ENCODE measurements at places on chromosomes 1 and 21. TPM values are rescaled to one million over a fixed set of nuclear protein-coding genes. Genes with fewer than 3 reads are reported as not detected.

GRCh38 chr1:156692925-156693847 is 12.2 kb downstream of the CRABP2 start:
- DNase-seq, result peak; percentile 68

GRCh38 chr1:167209044-167209443 is 11.6 kb upstream of the POU2F1 start:
- no peak for DNase-seq

GRCh38 chr1:36384542-36385409 is 948 bp downstream of the STK40 start:
- DNase-seq, result peak; percentile 56

DNA sequence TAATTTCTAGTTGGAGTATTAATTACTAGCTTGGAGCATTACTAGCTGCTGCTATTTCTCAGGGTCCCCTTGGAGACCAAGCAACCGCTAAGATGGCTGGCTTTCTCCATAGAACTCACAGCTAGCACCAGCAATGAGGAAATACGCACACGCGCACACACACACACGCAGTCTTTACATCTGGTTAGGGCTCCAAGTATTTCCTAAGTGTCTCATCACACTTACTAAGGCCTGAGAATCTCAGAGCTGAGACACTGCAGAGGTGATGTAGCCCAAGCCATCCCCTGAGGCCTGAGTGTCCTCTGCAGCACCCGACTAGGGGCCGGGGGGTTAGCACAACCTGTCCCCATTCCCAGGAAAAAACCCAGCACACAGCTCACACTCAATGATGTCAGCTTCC is 42.5 kb downstream of the ITPKB start:
- DNase-seq, result no peak

GRCh38 chr1:221915764-221916163 is 173.9 kb upstream of the DUSP10 start:
- no peak for DNase-seq

DNA sequence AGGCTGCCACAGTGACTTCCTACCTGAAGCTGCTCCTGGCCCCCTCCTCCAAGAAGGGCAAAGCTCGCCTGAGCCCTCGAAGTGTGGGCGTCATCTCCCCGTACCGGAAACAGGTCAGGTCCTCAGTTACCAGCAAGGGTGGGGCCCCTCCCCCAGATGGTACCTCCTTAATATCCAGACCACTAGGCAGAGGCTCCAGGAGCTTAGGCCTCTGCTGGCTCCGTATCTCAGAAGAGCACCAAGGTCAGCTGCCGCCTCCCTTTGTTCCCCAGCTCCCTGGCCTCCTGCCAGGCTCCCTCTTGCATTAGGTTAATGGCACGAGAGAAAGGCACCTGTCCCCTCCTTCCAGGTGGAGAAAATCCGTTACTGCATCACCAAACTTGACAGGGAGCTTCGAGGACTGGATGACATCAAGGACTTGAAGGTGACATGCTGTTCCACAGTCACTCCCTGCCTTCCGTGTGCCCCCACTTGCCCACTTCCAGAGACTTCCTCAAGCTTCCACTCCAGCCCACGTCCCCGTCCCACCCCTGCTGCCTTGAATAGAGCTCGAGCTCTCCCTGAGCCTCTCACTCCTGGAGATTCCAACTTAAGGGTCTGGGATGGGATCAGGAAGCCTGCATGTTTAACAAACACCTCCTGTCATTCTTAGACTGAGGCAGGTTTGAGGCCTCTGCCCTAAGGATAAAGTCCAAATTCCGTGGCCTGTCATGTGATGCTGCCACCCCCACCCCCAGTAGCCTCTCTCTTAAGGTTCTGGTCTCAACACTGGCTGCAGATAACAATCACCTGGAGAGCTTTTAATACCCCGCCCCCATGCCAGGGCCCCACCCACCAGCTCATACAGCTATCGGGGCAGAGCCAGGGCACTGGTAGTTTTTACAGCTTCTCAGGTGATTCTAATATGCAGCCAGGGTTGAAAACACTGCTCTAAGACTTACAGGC is 8.3 kb downstream of the RHOC start:
- DNase-seq, result no peak

GRCh38 chr21:28734522-28735175 is 258.0 kb downstream of the LTN1 start:
- no peak for DNase-seq

- no peak for DNase-seq
Measured at GRCh38 chr1:184255560-184255959, 131.3 kb upstream of the C1orf21 start.

DNA sequence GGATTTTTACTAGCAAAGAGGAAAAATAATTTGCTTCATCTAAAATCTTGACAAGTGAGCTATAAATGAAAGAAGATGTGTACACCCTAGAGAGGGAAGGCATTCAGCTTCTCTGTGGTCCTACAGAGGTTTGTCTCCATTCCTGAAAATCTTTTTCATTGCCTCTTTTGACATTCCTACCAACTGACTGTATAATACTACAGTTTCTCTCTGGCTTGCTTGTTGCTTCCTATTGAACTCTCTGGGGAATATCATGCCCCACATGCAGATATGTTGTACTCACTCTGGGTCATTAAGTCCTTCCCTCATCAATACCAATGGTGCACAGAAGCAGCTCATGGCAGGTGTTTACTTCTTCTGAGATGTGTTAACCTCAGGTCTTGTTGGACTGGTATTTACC is 371.2 kb upstream of the PLXNA2 start:
- DNase-seq, result no peak

DNA sequence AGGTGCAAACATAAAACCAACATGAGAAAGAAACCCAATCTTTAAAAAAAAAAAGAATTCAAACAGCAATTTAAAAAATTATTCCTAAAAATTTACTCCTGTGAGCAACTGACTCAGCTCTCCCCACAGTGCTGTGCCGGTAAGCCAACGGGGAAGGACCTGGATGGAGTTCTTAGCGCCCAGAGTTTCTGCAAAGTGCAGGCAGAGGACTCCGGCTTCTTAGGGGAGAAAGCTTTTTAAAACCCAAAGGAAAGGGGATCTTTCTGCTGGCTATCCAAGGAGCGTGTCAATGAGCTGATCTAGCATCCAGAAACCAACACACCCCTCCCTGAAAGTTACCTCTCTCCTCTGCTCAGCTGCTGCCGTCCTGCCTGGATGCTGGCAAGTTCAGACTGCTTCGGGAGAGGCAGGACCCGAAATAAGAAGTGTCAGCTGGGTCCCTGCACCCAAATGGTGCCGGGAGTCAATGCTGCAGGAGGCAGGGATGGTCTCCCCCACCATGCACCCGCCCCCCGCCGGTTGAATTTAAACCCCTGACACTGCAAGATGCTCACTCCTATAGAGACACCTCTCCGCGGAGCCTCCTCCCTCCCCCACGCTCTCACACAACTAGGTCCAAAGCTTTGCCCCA is 32.2 kb upstream of the H6PD start:
- no peak for DNase-seq

DNA sequence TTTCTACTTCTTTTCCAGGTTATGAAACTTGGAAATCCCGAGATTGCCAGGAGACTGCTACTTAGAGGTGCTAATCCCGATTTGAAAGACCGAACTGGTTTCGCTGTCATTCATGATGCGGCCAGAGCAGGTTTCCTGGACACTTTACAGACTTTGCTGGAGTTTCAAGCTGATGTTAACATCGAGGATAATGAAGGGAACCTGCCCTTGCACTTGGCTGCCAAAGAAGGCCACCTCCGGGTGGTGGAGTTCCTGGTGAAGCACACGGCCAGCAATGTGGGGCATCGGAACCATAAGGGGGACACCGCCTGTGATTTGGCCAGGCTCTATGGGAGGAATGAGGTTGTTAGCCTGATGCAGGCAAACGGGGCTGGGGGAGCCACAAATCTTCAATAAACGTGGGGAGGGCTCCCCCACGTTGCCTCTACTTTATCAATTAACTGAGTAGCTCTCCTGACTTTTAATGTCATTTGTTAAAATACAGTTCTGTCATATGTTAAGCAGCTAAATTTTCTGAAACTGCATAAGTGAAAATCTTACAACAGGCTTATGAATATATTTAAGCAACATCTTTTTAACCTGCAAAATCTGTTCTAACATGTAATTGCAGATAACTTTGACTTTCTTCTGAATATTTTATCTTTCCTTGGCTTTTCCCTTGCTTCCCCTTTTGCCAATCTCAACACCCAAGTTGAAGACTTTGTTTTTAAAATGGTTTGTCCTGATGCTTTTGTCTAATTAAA is 4.0 kb downstream of the CDKN2C start:
- DNase-seq, result no peak

DNA sequence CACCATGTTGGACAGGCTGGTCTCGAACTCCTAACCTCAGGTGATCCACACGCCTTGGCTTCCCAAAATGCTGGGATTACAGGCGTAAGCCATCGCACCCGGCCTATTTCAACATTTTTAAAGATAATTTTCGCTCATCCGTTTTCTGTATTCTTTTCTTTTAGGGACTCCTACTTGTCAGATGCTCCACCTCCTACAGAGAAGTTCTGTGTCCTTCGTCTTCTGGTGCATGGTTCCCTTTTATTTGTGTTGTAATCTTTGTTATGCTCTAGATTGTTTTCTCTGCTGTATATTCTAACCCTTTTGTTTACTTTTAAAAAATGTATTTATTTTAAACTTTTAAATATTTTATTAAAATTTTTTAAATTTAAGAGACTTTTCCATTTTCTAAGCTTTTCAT is 28.4 kb downstream of the CLDN14 start:
- DNase-seq, result no peak

PCSK9 gene
- total RNA-seq, result 1.6 TPM

TTC39A gene
- total RNA-seq, result 8.4 TPM

CSF3R gene
- 2.8 TPM for total RNA-seq

PTPN7 gene
- total RNA-seq, result 0.32 TPM

UBE2U gene
- total RNA-seq, result not detected

GPX7 gene
- total RNA-seq, result 62.6 TPM

TMPRSS15 gene
- 1.4 TPM for total RNA-seq

KRTAP19-1 gene
- not detected for total RNA-seq

IGFN1 gene
- total RNA-seq, result 0.93 TPM

Measured in mesothelial cell of epicardium (in vitro differentiated cells).